Naive B cell (primary cell): ENCODE measurements at places on chromosomes 3 and 15. TPM values are rescaled to one million over a fixed set of nuclear protein-coding genes. Genes with fewer than 3 reads are reported as not detected.

DNA sequence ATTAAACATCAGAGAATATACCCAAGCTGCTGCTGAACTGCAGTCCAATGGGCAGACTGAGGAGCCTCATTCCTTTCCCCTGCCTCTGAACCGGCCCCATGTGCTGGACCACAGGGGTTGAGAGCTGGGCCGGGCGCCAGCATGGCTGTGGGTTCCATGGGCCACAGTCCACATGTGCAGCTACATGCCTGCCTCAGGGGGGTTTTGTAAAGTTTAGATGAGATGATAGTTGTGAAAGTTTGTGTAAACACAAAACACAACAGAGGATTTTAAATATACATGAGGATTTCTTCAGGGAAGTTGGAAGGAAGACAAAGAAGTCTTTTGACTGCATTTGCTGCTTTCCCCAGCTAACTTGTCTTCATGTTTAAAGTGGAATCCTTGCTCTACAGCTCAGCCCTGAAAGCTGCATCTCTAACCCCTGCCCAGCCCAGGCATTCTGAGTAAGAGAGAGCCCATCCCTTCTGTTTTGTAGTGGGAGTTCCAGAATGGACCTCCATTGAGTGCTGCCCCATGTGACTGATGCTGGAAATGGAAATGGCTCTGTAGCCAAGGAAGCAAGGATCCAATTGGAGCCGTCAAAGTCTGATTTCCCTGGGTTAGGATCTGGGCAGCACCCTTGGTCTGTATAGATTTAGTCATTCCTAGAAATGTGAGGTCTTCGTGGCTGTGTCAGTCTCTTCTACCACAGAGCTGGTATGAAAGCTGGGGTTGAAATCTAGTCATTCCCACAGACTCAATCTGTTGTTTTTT lies 17.5 kb downstream of the SLC12A8 start:
- no peak for DNase-seq

The GXYLT2 gene
- not detected for polyA plus RNA-seq

DNA sequence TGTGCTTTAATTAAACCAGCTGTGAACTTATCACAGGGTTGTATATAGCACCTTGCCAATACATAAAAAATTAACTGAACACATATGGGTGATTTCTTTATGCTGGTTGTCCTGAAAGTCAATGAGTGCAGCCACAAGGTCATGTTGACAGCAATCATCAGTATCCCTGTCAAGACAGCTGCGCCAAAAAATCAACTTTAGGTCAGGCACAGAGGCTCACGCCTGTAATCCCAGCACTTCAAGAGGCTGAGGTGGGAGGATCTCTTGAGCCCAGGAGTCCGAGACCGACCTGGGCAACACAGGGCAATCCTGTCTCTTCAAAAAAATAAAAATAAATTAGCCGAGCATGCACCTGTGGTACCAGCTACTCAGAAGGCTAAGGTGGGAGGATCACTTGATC lies 707.3 kb downstream of the SI start:
- no peak for DNase-seq
- no peak overlapping the region for H3K27ac ChIP-seq
- no peak overlapping the region for H3K4me3 ChIP-seq
- no peaks in the 10 kb centered on the region for H3K36me3 ChIP-seq
- no peaks in the 10 kb centered on the region for H3K4me1 ChIP-seq

The COX5A gene
- polyA plus RNA-seq, result 250 TPM

The EPHA6 gene
- polyA plus RNA-seq, result not detected

DNA sequence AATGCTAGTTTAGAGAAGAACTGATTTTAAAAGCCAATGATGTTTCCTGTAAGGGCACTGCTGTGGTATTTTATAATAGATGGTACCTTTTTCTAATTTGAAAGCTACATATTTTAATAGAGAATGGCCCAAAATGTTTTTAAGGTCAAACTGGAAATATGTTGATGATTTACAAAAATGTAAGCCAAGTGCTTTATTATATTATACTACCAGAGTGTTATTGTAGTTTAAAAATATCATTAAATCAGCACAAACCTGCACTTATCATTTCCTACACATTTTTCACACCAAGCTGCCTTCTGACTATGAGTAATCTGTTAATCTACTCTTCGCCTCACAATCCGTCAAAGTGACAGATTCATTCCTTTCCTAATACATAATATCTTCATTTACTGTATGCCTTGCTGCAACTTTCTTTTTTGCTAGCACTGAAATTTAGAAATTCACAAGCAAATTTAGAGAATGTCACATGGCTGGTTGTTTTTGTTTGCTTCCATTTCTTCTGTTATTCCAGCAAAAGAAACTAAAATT lies 126.4 kb upstream of the FAM3D start:
- H3K36me3 ChIP-seq, result no peaks in the 10 kb centered on the region
- no peak overlapping the region for H3K27ac ChIP-seq
- no peaks in the 10 kb centered on the region for H3K27me3 ChIP-seq
- H3K4me1 ChIP-seq, result no peaks in the 10 kb centered on the region

DNA sequence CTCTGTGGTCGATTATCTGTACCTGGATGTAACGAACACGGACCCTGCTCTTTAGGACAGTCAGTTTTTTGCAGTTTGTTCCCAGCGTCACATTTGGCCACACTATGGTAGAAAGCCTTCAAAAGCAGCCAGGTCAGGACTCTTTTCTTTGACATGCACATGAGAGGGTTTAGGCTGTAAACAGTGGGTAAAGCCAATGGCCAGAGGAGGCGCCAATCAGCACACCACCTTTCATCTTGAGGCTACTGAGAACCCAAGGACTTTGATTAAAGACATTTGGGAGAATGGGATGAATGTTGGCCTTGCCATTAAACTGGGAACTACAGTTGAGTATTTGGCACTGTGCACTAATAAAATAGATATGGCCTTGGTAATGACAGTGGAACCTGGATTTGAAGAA lies 225.9 kb downstream of the OXSM start:
- no peak for DNase-seq
- no peaks in the 10 kb centered on the region for H3K4me1 ChIP-seq
- H3K36me3 ChIP-seq, result no peaks in the 10 kb centered on the region
- no peaks in the 10 kb centered on the region for H3K27me3 ChIP-seq
- no peak overlapping the region for H3K27ac ChIP-seq

The CHRNA5 gene
- polyA plus RNA-seq, result not detected

DNA sequence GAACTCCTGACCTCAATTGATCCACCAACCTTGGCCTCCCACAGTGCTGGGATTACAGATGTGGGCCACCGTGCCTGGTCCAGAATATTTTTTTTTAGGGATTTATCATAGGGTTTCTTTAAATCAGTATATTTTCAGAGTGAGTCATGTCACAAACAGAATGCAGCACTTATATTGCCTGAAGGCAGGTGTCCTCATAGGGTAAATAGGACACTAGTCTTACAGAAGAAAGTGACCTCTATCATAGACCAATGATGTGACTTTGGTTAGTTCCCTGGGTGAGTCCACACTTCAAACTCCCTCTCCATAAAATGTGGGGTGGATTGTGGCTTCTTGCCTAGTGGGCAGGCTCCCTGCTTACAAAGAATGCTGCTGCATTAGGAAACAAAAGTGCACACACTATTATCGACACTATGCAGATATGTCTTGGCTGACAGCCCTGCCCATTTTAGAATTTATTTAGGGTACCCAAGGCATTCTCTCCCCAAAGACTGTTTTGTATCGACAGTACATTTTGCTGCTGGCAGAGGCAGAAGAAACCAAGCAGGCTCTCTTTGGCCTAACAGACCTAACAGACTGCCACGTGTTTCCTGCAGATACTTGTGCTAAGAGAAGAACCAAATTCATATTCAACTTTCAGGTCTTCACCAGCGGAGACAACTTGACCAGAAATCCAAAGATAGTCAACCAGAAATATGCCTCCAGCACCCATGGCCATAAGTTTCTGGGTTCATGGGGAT lies 125.0 kb downstream of the MOBP start:
- H3K27ac ChIP-seq, result no peak overlapping the region
- H3K36me3 ChIP-seq, result no peaks in the 10 kb centered on the region
- no peak overlapping the region for H3K4me3 ChIP-seq
- H3K4me1 ChIP-seq, result no peaks in the 10 kb centered on the region
- no peak for DNase-seq
- peaks cover 4% of the 10 kb centered on the region for H3K27me3 ChIP-seq

The SLC6A11 gene
- not detected for polyA plus RNA-seq
